ENCODE measurements at places on chromosomes 1 and 21.

DNA sequence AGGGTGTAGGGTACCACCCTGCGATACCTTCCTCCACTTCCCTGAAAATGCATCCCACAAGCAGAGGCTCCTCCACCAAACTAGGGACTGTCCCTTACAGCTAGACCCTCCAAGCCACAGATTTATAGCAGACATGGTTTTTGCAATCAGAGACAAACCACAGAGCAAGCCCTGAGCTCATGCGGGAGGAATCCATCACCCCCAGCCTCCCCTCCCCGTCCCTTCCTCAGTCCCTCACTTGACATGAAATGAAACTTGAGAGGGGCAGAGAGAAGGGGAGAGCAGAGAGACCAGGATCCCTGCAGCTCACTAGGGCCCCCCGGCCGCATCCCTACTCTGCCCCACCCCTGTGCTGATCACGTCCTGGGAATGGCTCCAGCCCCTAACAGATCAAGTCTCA, 94.9 kb downstream of the MRPL37 start:
- no peak for DNase-seq

- no peak for DNase-seq
Measured at GRCh38 chr1:156961709-156962108, 41.3 kb downstream of the LRRC71 start.

- no peak for DNase-seq
Measured at GRCh38 chr21:45506836-45507522, 35.3 kb downstream of the SLC19A1 start.

- no peak for DNase-seq
Measured at GRCh38 chr1:91526496-91526895, 25.8 kb downstream of the CDC7 start.

DNA sequence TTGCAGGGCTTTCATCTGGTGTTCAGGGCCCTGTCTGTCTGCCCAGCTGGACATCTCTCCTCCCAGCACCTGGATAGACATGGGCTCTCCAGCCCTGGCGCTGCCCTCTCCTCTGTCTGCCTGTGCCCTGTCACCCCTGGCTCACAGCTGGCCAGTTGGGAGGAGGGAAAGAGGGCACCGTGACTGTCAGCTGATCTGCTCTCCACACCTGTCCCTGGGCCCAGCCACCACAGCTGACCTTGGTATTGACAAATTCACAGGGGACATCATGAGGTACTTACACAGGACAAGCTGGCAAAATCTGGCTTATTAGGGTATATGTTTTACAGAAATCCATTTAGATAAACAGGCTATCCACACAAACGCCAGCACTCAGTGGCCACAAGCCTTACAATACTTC, 8.3 kb downstream of the TNR start:
- no peak for DNase-seq

- DNase-seq, result no peak
Measured at GRCh38 chr1:8086055-8086454, 59.9 kb upstream of the ERRFI1 start.

- DNase-seq, result no peak
Measured at GRCh38 chr1:39542924-39543323, 33.7 kb downstream of the PABPC4 start.

GRCh38 chr1:178704833-178705232, 20.2 kb upstream of the RALGPS2 start:
- DNase-seq, result no peak

DNA sequence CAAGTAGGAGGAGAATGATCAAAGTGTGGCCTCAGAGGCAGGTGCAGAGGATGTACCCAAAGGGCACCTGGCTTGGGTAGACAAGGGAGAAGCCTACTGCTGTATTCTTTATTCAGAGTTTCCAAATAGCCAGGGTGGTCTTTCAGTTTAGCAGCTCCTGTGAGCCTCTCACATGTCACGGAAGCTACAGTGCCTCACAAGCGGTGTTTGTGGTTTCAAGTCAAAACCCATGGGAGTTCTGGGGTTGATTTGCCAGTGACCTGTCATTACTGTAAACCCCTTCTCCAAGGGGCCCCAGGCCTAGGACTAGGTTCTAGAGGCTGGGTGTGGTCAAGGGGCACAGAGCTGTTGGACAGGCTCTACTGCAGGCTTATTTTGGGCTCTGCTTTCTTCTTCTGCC, 10.2 kb upstream of the IL10 start:
- DNase-seq, result no peak

DNA sequence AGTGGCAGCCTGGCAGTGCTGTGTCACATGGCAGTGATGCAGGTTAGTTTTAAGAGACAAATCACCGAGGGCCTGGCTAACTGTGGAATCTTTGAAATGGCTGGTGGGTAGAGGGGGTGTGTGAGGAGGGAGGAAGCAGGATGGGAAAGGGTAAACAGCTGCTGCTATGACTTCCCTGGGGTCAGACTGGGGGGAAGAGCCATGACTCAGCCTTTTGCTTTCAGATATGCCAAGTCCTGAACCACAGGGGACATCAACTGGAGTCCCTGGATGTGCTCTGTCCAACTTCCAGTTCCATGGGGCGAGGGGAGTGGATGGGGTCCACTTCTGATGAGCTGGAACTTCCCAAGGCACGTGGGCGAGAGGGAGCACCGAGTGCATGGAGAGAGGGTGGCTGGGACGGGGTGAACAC, 121.1 kb upstream of the ADAR start:
- DNase-seq, result peak; percentile 51

- no peak for DNase-seq
Measured at GRCh38 chr1:164363980-164364379, 195.0 kb upstream of the PBX1 start.

DNA sequence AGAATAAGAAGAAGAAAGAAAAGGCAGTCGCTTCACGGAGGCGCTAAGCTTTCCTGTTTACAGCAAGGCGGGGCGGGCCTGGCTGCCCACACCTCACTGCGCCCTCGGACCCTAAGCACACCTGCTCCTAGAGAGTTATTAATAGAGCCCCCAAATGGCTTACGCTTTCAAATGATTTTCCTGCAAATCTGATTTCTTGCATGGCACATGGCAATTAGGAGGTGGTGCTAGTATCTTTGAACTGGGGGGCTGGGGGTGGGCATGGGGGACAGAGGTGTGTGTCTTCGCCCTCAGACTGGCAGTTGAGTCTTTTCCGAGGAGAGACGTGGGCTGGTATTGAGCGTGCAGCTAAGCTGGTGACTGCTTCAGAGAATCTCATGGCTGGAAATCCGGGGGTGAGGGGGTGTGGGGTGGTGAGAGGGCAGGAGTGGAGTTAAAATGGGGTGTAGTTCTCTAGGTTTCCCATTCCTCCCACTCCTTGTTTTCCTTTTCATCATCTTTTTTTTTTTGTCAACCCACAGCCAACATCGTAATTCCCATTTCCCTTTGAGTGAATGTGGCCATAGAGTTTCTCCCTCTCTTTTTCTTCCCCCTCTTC, 1.3 kb downstream of the S1PR1 start:
- DNase-seq, result no peak

DNA sequence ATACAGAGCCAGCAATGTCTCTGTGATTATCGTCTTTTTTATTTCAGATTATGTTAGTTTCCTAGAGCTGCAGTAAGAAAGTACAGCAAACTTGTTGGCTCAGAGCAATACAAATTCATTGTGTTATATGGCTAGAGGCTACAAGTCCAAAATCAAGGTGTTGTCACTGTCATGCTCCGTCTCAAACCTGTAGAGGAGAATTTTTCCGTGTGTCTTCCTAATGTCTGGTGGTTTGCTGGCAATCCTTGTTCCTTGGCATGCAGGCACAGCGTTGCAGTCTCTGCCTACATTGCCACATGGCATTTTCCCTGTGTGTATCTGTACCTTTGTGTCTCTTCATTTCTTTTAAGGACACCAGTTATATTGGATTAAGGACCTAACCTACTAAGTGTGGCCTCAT, 244.4 kb downstream of the LRRIQ3 start:
- DNase-seq, result no peak

DNA sequence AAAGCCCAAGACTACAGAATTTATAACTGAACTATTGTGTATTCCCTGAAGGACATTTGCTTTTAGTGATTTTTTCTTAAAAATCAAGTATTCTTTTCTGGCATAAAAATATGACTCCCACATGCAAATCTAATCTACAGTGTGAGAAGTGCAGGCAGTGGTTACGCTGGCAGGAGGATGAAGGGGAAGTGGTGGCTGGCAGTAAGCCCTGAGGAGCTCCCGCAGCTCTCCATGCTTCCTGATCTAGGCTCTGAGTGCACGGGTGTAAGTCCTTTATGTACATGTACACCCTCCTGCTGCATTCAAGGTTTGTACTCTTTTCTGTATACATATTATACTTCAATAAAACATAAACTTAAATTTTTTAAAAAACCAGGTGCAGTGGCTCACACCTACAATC, 67.5 kb upstream of the PRDX6 start:
- DNase-seq, result peak; percentile 89

GRCh38 chr1:202112859-202113689, 9.6 kb upstream of the GPR37L1 start:
- peak; percentile 75 for DNase-seq

GRCh38 chr1:109768820-109769219, 5.1 kb upstream of the EPS8L3 start:
- DNase-seq, result peak; percentile 0

GRCh38 chr1:89025928-89026327, 3.3 kb upstream of the GBP3 start:
- DNase-seq, result no peak

DNA sequence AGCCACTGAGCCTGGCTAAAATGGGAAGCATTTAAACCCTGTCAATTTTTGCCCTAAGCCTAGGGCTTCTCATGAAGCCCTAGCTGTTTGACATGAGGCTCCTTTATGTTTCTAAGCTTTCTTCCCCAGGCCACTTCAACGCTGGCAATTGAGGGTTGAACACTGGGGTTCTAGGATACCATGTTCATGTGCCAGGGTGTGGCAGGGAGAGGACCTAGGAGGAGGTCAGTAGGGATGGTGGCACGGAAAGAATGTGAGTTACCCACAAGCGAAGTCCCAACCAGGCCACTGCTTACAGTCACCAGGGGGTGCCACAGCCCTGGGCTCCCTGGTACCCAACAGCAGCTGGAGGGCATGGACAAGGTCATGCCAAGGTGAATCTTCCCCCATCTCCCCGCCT, 90.8 kb upstream of the AJAP1 start:
- no peak for DNase-seq

DNA sequence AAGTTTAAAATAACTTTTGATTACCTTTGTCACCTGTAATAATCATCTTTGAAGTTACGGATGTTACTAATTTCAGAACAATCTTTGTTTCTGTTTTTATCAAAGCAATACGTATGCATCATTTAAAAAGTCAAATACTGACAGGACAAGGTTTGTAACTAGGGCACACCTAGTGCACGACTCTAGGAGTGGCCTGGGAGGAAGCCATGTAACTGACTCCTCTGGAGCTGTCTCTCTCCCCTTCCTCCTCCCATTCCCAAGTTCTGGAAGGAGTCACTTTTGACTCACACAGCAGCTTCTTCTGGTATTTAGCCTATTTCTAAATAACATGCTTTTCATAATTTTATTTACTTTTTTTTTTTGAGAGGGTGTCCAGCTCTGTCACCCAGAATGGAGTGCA, 11.8 kb upstream of the RAP1GAP start:
- DNase-seq, result no peak

Data from MG63 (cell line).